ENCODE measurements at places on chromosomes 3 and 15.

- no peaks in the 10 kb centered on the region for H3K36me3 ChIP-seq
- DNase-seq, result no peak
- no peaks in the 10 kb centered on the region for H3K27me3 ChIP-seq
These were observed 205.4 kb upstream of the UBE2E1 start for GRCh38 chr3:23600167-23600871.

DNA sequence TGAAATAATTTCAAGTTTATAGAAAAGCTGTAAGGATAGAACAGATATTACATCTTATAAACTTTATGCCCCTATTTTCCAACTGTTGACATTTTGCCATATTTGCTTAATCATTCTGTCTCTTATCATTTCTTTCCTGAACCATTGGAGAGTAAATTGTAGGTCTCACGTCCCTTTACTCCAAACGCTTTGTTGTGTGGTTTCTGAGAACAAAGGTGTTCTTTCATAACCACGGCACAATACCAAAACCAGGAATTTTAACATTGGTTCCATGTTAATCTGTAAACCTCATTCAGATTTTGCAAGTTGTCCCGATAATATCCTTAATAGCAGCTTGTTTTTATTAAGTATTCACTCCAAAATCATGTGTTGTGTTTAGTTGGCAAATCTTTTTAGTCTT is 134.8 kb downstream of the AKAP13 start:
- peak overlapping the region; percentile 25 for H3K27ac ChIP-seq
- no peaks in the 10 kb centered on the region for H3K27me3 ChIP-seq
- H3K4me1 ChIP-seq, result no peaks in the 10 kb centered on the region
- H3K36me3 ChIP-seq, result no peaks in the 10 kb centered on the region
- H3K4me3 ChIP-seq, result no peak overlapping the region

DNA sequence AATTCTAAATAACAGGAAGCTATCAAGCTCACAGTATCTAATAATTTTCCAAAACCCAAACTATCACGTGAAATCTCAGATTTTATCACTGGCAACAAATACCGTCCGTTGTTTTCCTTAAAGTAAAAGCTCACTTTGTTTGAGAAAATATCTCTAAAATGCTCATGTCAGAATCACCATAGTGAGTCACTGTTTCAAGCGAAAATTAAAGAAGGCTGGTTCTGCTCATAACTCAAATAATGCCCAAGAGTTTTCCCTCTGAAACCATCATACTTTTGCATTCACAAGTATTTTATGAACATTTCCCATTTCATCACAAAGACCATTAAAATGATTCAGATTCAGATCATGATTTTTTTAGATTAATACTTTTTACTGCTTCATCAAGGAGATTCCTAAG is 50.6 kb downstream of the TBL1XR1 start:
- no peaks in the 10 kb centered on the region for H3K27me3 ChIP-seq
- peaks cover 6% of the 10 kb centered on the region for H3K4me1 ChIP-seq
- H3K36me3 ChIP-seq, result no peaks in the 10 kb centered on the region
- DNase-seq, result no peak
- H3K27ac ChIP-seq, result no peak overlapping the region

GRCh38 chr15:101161656-101162055 is 90.2 kb downstream of the CHSY1 start:
- no peak overlapping the region for H3K27ac ChIP-seq
- H3K4me3 ChIP-seq, result no peak overlapping the region
- H3K4me1 ChIP-seq, result no peaks in the 10 kb centered on the region
- no peak for DNase-seq
- no peaks in the 10 kb centered on the region for H3K36me3 ChIP-seq

DNA sequence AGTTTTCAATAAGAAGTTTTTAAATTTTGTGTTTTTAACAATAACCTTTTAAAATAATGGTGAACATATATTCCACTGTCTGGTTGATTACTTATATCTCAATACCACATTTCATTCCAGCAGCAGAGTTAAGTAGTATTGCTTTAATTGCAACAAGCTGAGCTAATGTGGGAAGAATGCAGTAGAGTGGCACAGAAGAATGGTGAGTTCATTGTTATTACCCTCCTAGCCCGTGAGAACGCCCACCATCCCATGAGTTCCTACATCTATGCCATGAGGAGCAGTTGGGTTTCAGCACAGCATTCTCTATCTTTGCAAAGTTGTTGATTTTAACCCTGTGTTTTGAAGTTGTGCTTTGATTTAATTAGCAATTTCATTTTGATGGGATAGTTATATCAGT is 17.8 kb upstream of the NR2E3 start:
- no peak overlapping the region for H3K27ac ChIP-seq
- no peaks in the 10 kb centered on the region for H3K36me3 ChIP-seq
- H3K27me3 ChIP-seq, result no peaks in the 10 kb centered on the region
- H3K4me3 ChIP-seq, result no peak overlapping the region
- DNase-seq, result no peak
- no peaks in the 10 kb centered on the region for H3K4me1 ChIP-seq

GRCh38 chr3:66585520-66586095 is 84.8 kb upstream of the LRIG1 start:
- H3K4me3 ChIP-seq, result no peak overlapping the region
- DNase-seq, result no peak
- H3K27me3 ChIP-seq, result no peaks in the 10 kb centered on the region
- no peaks in the 10 kb centered on the region for H3K4me1 ChIP-seq
- no peaks in the 10 kb centered on the region for H3K36me3 ChIP-seq

GRCh38 chr3:131033480-131034080 is 6.9 kb downstream of the NEK11 start:
- no peaks in the 10 kb centered on the region for H3K36me3 ChIP-seq
- H3K4me3 ChIP-seq, result no peak overlapping the region
- no peak overlapping the region for H3K27ac ChIP-seq
- no peak for DNase-seq
- no peaks in the 10 kb centered on the region for H3K4me1 ChIP-seq

All from uterus (tissue), 4 donors.